ENCODE measurements at places on chromosomes 11 and 22.
A peak's percentile ranks its signal among the peaks of the same experiment; 100 is the strongest.

GRCh38 chr22:47053726-47054141 is 291.3 kb downstream of the TBC1D22A start:
- no peak for DNase-seq

- DNase-seq = peak; percentile 65
These were observed 9.1 kb downstream of the SELENOO start for GRCh38 chr22:50209893-50210292.

DNA sequence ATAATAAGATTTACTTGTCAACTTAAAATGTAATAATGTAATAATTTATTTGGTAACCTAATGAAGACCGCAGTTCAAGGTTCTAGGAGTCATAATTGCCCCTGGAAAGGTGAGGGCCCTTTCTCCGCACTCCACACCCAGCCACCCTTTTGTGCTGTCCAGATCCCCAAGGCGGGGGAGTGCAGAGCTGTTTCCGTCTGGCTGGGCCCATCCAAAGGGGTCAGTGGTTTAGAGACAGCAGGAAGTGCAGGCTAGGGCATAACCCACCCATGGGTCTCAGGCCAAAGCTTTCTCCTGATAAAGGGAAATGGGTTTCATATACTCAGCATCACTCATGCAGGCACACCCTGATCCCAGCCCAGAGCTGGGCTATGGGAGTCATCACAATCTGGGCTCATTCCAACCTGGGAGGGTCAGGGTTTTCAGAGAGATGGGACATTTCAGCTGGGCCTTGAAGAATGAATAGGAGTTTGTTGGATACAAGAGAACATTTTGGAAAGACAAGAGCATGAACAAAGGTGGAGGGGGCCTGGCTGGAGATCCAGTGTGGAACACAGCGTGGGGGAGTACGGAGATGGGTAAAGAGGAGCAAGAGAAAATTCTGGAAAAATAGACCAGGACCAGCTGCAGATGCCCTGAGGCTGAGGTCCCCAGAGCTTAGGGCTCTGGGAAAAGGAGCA is 432.2 kb downstream of the TBC1D22A start:
- DNase-seq = no peak

DNA sequence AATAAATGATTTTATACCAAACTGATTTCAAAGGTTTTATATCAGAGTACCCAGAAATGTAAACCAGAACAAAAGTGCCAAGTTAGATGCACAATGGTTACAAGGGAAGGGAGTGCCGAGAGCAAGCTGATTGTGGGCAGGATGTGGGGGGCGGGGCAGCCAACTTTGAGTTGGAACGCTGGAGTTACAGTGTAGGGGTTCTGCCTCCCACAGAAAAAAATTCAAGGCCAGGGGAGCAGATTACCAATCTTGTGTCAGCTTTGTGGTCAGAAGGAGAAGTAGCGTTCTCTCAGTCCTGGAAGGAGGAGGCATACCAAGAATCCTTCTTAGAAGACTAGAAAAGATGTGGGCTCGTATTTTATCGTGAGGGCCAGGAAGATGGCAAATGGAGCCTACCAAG is 15.9 kb upstream of the POU2AF2 start:
- DNase-seq = no peak

DNA sequence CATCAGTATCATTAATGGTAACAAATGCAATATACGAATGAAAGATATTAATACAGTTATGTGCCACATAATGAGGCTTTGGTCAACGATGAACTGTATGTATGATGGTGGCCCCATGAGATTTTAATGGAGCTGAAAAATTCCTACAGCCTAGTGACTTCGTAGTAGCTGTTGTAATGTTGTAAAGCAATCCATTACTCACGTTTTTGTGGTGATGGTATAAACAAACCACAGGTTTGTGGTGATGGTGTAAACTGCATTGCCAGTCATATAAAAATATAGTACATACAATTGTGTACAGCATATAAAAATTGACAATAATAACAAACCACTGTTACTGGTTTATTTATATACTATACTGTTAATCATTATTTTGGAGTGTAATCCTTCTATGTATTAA is 27.4 kb upstream of the GRIA4 start:
- no peak for DNase-seq

GRCh38 chr11:24747275-24748251 is 250.7 kb downstream of the LUZP2 start:
- DNase-seq = no peak

DNA sequence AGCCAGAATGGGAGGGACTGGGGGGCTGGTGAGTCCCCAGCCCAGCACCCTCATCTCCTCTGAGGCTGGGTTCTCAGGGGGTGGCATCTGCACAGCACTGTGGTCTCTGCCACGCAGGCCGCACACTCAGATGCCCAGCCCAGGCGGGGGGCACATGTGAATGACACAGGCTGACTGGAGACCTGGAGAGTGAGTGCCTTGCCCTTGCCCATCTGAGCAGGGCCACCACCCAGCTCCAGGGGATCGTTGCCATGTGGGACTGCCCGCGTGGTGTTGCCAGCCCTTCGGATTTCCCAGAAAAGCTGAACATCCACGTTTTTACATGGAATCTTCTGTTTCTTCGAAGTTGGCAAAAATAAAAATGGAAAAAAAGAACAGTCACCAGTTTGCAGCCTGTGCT is 18.9 kb downstream of the PRDM11 start:
- no peak for DNase-seq

DNA sequence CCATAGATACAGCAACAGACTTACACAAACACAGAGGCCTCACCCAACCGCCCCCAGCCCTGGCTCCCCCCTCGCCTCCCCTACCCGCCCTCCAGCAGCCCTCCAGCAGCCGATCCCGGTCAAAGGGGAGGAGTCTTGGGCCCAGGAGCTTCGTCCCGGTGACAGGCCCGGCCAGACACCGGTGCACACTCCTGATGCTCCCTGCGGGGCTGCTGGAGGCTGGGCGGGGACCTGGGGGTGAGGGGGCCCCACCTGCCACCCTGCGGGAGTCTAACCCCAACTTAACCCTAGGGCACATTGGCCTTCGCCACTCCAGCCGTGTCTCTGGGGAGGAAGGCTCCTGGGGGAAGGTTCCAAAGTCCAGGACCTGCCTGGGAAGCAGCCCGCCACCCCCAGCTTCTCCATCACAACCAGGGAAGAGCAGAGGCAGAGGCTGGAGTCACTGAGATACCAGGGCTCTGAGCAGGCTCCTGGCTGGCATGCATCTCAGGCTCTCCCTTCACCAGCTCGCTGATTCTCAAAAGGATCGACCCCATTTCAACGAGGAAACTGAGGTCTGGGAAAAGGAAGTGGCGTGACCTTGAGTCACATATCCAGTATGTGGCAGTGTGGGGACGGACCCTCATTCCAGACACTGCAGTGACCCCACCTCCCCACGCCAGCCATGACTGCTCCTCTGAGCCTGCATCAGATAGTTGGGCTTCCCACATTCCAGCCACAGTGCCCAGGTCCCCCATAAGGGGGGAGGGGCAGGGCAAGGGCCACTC is 14.4 kb downstream of the BCL9L start:
- no peak for DNase-seq

DNA sequence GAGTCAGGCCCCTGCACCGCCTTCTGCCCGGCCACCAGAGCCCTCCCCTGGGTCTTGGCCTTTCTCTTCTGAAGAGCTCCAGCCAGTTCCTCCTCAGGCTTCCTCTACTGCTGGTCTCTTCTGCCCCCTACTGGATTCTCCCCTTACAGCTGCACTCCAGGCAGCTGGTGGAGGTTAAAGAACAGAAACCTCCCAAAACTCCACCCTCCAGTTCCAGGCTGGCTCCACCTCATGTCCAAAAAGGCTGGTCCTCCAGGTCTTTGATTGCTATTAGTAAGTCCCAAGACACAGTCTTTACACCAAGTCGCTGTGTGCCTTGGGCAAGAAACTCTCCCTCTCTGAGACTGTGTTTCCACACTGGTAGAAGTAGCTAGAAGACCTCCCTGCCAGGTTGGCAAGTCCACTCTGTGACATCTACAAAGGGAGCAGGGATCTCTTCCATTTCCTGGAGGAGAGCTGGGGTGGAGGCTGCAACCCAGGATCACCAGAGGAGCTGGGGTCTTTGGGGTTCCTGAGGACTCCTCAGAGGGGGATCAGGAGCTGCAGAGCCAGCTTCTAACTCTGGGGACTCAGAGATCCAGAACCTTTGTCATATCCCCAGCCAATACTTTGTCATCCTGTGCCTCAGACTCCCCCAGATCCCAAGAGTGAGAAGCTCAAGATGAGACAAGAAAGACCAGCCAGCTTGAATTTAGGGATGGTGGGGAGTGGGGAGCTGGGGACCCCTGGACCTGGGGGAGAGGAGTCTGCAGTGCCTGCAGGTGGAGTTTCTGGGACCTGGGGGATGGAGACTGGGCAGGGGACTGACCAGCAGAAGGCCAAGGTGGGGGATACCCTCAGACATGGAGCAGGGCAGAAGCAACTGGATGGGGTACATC is 3.4 kb upstream of the IGLL5 start:
- DNase-seq = peak; percentile 8

- DNase-seq = peak; percentile 81
These were observed 6.3 kb upstream of the ADAMTS8 start for GRCh38 chr11:130434521-130435223.

DNA sequence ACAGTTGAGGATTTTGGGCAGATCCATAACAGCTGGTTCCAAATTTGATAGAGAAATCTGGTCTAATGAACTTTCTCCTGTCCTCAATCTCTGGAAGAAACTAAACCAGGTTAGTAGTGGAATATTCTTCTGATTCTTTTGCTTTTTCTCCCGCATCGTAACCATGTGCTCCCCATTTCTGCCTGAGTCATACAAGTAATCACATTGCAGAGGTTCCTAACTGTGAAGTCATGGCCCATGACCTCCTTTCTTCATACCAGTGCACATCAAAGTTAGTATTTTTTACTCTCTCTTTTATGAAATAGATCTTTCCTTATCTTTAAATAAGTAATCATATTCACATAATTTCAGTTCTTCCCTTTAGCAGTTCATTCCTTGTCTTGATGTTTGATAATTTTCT is 249.0 kb downstream of the DYNC2H1 start:
- DNase-seq = no peak

- DNase-seq = no peak
These were observed 559 bp downstream of the MRTFA start for GRCh38 chr22:40635940-40636379.

DNA sequence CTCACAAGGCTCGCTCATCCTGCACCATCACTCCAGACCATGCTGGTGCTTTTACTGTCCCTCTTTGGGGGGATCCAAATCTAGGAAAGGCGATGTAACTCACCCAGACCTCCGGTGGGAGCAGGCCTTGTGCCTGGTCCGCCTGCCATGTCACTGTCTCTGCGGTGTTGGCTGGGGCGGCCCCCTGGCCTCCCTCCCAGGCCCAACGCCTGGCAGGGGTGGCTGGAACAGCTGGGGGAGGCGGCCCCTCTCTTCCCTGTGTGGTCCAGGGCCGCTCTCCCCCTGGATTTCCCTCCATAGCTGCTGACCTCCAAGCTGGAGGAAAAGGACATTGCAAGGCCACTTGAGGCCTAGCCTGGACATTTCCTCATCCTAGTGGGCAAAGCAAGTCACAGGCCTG is 11.1 kb upstream of the MGAT3 start:
- DNase-seq = no peak

DNA sequence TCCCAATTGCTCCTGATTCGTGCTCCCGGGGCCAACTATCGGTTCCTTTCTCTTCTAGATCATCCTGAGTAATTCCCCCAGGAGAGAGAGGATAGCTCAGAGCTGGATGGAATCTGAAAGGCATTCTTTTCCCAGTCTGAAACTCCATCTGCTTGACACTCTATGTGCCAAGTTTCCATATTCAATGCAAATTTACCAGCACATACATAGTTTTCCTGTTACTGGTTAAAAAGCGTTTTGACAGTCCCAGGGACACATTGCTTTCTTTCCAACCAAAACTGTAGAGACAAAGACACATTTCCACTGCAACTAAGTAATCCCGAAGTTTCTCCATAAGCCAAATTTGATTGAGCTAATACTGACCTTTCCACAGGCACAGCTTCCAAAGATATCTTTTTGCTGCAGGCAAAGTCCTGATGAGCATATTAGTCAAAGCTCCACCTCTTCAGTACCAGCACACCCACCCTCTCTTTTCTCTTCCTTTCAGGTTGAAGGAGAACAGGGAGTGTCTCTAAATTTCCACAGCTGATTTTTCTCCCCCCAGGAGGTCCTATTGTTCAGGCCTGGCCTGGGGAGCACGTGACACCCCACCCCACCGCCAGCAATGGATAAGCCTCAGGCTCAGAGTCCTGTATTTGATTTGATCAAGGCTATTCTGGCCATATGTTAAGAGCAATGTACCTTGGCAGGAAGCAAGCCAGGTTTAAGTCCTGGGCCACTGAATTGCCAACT is 9.7 kb upstream of the ANKK1 start:
- DNase-seq = no peak

GRCh38 chr11:11579012-11579988 is 42.5 kb downstream of the GALNT18 start:
- DNase-seq = no peak

DNA sequence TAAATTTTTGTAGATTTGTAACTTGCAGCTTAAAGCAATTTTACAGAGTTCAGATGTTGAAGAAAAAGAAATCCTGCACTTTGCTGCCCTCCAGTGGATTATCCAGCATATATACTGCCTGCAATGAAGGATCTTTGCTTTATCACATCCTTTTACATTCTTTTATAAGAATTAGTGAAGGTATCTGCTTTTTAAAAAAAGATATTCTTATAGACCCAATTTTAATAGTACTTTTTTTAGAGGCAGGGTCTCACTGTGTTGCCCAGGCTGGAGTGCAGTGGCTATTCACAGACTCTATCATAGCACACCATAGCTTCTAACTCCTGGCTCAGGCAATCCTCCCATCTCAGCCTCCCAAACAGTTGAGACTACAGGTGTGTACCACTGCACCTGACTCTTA is 60.7 kb downstream of the TTC17 start:
- DNase-seq = peak; percentile 61

DNA sequence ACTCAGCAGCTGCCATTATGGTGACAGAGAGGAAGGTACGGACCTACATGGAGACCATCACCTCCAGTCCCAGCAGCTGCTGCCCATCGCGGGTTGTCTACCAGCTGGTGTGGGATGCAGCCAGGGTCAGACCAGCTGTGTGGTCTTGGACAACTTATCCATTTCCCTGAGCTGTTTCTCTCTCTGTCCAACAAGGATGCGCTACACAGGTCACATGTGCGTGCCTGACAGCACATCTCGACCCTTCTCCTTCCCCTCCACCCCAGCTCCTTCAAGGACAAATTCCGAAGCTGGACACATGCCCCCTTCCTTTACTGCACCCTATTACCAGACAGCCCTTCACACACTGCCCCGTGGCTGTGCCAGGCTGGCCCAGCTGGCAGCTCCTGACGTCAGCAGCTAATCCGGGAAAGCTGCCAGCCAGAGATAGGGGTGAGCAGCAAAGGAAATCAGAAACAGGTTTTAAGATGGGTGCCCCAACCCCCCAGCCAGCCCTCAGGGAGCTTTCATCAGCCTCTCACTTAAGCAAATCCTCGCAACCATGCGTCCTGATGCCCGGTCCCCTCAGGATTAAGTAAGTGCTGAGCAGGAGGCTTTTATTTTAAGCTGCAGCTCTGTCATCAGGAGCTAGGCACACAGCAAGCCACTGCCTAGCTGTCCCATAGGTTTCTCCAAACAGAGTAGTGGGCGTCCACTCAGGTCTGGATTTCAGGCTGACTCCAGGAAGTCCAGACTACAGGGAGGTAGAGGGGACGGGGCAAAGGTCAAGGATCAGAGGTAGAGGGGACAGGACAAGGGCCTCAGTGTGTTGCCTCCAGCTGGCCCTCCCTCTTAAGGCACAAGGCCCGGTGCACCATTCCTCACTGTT is 20.3 kb downstream of the TEF start:
- DNase-seq = no peak

- DNase-seq = no peak
These were observed 7.8 kb downstream of the OPCML start for GRCh38 chr11:133524488-133524887.

- no peak for DNase-seq
These were observed 14.1 kb downstream of the FAM83F start for GRCh38 chr22:40008726-40009291.

GRCh38 chr11:70144262-70144661 is 58.8 kb upstream of the FADD start:
- no peak for DNase-seq
